ENCODE measurements at places on chromosomes 13 and 19.

DNA sequence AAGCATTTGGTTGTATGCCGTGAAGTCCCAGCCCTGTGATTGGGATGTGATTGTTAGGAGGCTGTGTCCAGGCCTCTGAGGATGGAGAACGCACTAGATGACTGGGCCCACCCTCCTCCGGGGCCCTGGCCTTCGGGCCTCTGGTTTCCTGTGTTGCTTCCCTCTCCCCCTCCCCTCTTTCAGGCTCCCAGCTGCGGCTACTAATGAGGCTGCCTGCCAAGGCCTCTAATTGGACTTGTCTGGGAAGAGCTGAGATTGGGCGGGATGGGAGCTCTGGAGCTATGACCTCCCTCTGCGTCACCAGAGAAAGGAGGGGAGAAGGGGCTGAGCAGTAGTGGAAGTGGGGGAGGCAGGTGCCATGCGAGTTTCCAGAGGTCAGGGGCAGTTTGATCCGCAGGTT is 9.9 kb downstream of the PTH2 start:
- no peak for DNase-seq

DNA sequence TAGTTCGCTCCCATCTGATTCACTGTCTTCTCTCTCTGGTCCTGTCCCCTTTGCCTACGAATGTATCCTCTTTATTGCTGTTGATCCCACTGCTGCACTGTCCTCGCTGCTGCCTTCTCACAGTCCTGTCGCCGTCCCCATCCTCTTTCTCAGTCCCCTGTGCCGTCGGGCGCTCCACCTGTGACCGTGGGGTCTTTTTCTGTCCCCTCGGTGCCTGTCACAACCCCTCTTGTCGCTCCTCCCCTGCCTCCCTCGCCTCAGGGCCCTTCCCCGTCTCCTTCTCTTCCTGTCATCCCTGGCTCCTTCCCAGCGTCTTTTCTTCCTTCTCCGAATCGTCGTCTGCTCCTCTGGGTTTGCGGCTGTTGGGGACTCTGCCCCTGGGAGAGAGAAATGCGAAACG is 32.3 kb downstream of the SYT3 start:
- no peak for DNase-seq

DNA sequence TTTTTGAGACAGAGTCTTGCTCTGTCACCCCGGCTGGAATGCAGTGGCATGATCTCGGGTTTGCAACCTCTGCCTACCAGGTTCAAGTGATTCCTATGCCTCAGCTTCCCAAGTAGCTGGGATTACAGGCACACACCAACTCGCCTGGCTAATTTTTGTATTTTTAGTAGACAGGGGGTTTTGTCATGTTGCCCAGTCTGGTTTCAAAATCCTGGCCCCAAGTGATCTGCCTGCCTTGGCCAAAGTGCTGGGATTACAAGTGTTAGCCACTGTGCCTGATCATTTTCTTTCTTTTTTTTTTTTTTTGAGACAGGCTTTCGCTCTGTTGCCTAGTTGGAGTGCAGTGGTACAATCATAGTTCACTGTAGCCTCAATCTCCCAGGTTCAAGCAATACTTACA is 28.7 kb downstream of the ZMYM5 start:
- DNase-seq: no peak

DNA sequence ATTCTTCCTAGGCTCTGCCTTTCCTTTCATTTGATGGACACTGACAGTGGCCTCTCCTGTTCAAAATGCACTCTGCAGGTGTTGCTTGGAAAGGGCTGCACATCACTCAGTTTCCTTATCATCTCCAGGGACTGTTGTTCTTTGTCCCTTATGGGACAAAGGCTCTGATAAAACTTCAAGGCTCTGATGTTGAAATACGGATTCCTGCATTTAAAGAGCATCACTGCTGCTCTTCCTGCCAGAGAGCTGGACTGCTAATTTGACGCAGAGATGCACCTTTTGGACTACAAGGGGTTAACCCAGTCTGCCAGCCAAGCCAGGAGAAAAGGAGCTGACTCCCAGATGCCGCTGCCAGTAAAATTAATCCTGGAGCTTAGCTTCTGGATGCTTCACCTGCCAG is 952.1 kb downstream of the DIAPH3 start:
- DNase-seq: no peak

GRCh38 chr19:51101171-51101865 is 6.9 kb downstream of the CTU1 start:
- no peak for DNase-seq

DNA sequence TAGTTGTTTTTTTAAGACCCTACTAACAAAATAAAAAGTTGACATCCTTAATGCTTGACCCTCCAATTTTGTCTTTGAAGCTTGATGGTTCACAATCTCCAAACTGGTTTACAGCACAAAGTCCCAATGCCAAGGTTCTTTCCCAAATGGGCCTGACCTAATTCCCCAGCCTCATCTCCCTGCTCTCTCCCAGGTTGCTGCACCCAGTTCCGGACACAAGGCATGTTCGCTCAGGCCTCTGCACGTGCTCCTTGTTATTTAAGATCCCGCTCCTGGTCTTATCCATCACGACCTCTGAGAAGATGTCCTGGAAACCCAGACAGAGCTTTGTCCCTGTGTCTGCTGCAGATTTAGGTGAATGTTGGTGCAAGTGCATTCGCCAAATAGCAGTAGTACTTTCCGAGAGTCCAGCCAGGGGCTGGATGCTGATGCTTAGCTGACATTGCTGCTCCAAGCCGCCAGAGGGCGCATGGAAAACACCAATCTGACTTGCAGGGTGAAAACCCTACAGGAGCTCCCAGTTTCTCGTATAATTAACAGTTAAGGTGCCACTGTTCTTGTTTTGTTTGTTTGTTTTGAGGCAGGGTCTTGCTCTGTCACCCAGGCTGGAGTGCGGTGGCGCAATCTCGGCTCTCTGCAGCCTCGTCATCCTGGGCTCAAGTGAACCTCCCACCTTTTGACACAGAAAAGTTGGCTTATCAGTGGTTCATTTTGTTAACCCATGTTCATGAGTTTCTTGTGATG is 18.5 kb downstream of the LYPD3 start:
- DNase-seq: peak; percentile 39

DNA sequence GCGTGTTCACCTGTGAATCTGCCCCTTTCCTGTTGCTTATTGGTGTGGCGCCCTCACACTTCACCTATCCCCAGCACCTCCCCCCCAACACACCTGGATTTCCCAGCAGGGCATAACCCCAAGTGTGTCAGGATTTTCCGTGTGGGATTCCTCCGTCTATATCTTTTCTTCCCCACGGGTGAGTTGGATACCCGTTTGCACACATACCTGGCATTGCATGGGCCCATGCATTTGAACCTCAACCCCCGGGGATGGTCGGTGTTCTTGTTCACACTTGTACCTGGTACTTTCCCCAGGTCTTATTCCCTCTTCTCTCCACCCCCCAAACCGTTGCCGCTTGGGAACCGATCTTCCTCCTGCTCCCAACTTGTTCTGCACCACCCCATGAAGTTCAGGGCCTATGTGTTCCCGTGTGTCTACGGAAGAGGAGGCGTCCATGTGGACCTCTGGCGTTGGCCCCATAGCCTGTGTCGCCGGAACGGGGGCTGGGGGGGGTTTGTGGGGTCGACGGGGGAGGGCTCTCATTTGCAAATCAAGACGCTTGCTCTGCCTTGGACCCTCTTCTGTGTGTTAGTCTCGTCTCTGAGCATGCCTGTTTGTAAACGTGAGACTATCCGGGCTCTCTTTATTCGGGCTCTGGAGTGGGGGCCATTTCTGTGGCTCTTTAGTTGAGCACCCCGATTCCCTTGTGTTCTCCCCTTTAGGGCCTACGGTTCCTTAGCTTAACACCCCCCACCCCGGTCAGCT is 1.7 kb downstream of the PRR12 start:
- no peak for DNase-seq

DNA sequence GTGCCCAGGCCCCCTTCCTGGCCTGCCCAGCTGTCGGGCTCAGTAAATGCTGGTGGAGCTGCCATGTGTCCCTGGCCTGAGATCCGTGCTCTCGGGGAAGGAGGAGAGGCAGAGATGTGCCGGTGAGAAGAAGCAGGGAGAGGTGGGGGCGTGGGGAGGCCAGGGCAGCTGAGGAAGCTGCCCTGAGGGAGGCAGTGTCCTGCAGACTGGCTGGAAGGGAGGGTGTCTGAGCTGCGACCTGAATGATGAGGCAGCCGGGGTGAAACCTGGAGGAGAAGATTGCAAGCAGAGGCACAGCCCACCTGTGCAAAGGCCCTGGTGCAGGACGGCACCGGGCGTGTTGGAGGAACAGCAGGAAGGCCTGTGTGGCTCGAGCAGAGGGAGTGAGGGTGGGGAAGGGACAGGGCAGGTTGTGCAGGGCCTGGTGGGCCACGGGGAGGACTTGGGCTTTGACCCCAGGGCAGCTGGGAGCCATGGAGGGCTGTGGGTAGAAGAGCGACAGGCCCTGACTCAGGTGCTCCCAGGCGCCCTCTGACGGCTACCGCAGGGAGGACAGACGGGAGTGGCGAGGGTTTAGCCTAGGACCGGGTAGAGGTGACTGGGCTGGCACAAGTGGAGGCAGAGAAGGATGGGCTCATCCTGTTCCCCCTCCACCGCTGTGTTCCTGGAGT is 14.0 kb upstream of the CELF5 start:
- DNase-seq: no peak

DNA sequence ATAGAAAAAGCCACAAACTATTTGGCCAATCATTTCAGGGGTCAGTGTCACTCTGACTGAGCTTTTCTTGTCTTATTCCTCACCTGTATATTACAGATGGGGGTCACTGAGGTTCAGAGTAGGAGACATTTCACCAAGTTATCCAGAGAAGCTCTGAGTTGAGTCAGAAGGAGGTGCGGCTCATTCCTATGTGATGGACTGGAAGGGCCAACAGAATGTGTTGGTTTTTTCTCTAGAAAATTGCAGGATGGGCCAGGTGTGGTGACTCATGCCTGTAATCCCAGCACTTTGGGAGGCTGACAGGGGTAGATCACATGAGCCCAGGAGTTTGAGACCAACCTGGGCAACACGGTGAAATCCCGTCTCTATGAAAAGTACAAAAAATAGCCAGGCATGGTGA is 24.5 kb upstream of the ZNF83 start:
- DNase-seq: no peak

DNA sequence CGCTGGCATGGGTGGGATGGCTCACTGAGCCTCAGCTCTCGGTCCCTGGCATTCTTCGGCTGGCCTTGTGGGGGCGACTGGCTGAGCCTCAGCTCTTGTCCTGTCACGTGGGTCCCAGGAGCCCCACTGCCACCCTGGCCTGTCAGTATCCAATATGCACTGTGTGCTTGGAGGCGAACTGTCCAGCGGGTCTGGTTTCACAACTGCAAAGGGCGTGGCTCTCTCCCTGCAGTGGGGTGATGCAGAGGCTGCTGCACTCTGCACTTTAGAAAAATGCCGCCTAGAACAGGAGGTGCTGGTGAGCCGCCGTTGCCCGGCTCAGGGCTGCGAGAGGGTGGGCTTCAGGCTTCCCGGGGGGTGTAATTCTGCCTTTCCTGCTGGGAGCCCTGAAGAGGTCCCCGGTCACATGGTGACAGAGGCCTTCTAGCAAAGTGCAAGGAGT is 17.0 kb upstream of the TMEM255B start:
- DNase-seq: no peak

DNA sequence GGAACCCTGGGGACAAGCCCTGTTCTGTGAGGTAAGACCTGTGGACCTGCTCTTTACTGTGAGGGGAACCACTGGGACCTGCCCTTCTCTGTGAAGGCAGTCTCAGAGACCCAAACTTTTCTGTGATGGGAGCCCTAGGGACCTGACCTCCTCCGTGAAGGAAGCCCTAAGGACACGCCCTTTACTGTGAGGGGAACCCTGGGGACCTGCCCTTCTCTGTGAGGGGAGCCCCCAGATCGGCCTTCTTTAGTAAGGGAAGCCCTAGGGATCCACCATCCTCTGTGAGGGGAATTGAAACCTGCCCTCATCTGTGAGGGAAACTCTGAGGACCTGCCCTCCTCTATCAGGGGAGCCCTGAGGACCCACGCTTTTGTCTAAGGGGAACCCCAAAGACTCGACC is 343.5 kb downstream of the UQCRFS1 start:
- no peak for DNase-seq

DNA sequence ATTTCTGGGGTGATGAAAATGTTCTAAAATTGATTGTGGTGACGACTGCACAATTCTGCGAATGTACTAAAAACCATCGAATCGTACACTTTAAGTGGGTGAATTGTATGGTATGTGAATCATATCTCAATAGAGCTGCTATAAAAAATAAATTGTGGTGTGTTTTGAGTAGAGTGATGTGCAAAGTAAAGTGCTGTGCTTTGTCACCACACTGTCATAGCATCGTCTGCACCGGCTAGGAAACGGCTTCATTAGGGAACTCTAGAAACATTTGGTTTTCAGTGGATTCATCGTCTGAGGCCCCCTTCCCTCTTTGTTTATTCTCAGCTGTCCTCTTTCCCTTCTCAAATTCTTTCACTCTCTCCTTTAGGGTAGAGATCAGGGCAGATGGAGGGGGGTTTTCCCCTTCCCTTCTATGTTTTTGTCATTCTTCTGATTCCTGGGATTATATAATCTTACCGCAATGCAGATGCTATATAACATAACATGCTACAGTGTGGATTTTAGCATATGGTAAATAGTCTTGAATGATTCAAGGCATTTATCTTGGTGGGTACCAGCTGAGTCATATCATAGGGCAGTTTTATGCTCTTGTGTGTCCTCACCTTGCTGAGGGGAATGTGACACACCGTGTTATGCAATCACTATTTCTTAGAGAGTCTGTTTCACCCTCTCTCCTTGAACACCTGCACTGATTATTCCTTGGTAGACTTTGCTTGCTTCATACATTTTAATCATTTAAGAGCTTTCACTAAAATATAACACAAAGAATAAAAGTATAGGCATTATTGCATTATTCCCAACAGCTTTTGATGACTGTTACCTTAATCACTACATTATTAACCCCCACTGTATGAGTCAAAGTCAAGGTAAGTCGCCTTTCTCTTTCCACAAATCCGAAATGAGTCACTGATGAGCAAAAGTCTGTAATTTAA is 239.4 kb downstream of the DCLK1 start:
- DNase-seq: no peak

GRCh38 chr19:48660852-48661710 is 11.7 kb downstream of the NTN5 start:
- peak; percentile 38 for DNase-seq

GRCh38 chr19:29579308-29579910 is 26.7 kb upstream of the POP4 start:
- DNase-seq: no peak

DNA sequence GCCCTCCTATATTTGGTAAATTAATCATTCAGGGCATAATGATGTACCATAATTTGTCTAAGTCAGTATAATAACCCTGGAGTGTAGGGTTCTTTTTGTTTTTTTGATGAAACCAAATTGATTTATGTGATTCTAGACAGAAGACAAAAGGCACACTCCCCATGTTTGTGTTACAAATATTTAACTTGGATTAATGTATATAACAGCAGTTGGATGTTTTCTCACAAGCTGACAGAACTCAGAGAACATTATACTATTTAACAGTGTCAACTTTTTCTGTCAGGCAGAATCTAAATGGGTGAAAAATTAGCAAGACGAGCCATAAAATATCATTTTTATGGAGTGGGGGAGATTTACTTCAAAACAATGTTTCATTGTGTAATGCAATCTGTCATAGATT is 15.2 kb downstream of the CBY2 start:
- no peak for DNase-seq

- DNase-seq: no peak
Observed at GRCh38 chr13:107901230-107901629, 314.1 kb downstream of the LIG4 start.

- peak; percentile 84 for DNase-seq
Observed at GRCh38 chr19:3669947-3670795, 30.1 kb downstream of the PIP5K1C start.

- DNase-seq: no peak
Observed at GRCh38 chr19:50829801-50830200, 3.6 kb downstream of the KLK15 start.

GRCh38 chr13:35672611-35673010 is 196.1 kb upstream of the MAB21L1 start:
- DNase-seq: no peak

- no peak for DNase-seq
Observed at GRCh38 chr19:43412441-43412840, 2.2 kb upstream of the TEX101 start.

All from AG09319 (cell line).